ENCODE measurements at places on chromosomes 1 and 21.

DNA sequence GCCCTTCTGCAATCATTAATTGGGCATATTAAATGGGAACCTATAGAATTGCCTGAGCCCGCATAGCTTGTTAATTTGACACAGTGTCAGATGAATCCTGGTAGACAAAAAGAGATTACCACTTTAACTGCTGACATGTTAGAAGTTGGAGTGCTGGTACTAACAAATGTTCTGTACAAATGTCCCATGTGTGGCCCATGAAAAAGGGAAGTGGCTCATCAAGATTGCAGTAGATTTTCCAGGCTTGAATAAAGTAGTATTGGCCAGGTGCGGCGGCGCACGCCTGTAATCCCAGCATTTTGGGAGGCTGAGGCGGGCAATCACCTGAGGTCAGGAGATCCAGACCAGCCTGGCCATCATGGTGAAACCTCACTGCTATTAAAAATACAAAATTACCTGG lies 45.6 kb downstream of the GNPAT start:
- no peak for DNase-seq

GRCh38 chr1:36560177-36560576 lies 77.5 kb upstream of the CSF3R start:
- no peak for DNase-seq

DNA sequence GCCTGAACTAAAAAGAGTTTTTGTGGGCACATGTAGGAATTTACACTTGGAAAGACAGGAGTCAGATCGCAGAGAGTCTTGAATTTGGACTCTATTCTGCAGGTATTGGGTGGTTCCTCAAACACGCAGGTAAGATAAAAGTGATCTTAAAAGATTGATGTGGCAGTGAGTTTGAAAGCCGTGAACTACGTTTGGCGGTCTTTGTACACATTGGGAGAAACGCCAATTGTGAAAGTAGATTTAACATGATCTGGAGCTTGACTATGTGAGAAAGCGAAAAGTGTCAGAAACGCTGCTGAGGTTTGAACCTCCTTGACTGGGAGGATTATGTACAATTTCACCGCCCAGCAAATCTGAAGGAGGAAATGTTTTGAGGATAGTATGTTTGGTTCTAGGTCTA lies 1.5 kb upstream of the PPP2R5A start:
- DNase-seq: no peak

- no peak for DNase-seq
These were observed 99.0 kb upstream of the C1orf105 start for GRCh38 chr1:172321451-172321850.

DNA sequence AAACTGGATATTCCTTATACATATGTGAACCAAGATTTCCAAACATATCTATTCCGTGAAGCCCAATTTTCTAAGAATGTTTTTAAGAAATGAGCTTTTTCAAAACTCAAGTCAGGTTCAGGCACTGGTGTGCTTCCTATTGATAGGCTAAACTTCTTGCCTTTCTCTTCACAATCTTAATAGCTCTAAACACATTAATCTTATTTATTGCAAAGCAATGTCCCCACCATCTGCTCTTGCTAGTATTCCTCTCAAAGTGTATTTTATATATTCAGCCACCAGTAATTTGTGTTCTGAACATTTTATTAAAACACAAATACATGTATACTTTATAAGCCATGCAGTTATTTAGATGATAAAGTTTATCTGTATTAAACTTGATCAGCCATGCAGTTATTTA lies 11.5 kb downstream of the ZNF281 start:
- no peak for DNase-seq

All from GDM1 (cell line).